Right cardiac atrium (tissue), 5 donors: ENCODE measurements at places on chromosomes 12 and 14. TPM values are rescaled to one million over a fixed set of nuclear protein-coding genes. Genes with fewer than 3 reads are reported as not detected.

Gene FAM186B
- polyA plus RNA-seq = 0.16 TPM

Gene GDF3
- polyA plus RNA-seq = 0.32 TPM

Gene TRAFD1
- 13.4 TPM for polyA plus RNA-seq

Gene MMP19
- 6.9 TPM for polyA plus RNA-seq

Gene NINJ2
- polyA plus RNA-seq = 5.9 TPM

Gene SLC5A8
- polyA plus RNA-seq = not detected

Gene MYF6
- polyA plus RNA-seq = 0.11 TPM

Gene SLCO1B1
- polyA plus RNA-seq = not detected

Gene SYNDIG1L
- polyA plus RNA-seq = 0.07 TPM

Gene TMEM119
- polyA plus RNA-seq = 3.2 TPM

Gene KLHL33
- 0.68 TPM for polyA plus RNA-seq
